Activated naive CD4-positive, alpha-beta T cell treated with anti-CD3 and anti-CD28 coated beads, Interleukin-2, amount 50 U/mL, for 72 hours (primary cell): ENCODE measurements at places on chromosomes 1 and 21. TPM values are rescaled to one million over a fixed set of nuclear protein-coding genes. Genes with fewer than 3 reads are reported as not detected.

MMEL1 gene
- total RNA-seq, result 1.4 TPM

TACSTD2 gene
- 0.14 TPM for total RNA-seq

RXRG gene
- total RNA-seq, result not detected

NBPF6 gene
- not detected for total RNA-seq

SLC44A5 gene
- not detected for total RNA-seq

HCN3 gene
- total RNA-seq, result 3.9 TPM
